ENCODE measurements at places on chromosomes 11 and 22.

DNA sequence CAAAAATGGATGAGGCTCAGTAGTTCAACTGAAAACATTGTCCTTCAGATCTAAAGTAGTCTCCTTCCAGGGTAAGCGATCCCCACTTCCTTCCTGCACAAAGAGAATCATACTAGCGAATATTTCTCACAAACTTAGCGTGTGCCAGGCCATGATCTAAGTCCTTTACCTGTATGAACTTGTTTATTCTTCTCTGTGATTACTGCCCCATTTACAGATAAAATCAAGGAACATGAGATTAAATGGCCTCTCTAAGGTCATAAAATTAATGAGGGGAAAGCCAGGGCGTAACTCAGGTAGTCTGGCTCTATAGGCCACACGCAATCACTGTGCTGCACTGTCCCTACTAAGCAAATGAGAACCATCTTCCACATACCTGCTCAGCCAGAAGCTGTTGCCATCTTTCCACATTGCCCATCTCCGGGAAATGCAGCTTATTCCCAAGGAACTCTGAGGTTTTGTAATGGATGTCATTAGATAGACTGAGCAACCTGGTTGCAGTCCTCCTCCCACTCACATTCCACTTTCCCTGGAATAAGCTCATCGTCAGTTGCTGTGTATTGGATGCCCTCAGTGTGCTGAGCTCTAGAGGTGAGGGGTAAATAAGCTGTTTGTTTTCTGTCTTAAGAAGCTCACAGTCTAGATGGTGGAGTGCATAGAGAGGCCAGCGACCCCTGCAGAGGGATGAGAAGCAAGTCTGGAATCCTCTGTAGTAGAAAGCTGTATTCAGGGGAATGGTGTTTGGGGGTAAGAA, 146.3 kb downstream of the SNX19 start:
- DNase-seq: no peak

DNA sequence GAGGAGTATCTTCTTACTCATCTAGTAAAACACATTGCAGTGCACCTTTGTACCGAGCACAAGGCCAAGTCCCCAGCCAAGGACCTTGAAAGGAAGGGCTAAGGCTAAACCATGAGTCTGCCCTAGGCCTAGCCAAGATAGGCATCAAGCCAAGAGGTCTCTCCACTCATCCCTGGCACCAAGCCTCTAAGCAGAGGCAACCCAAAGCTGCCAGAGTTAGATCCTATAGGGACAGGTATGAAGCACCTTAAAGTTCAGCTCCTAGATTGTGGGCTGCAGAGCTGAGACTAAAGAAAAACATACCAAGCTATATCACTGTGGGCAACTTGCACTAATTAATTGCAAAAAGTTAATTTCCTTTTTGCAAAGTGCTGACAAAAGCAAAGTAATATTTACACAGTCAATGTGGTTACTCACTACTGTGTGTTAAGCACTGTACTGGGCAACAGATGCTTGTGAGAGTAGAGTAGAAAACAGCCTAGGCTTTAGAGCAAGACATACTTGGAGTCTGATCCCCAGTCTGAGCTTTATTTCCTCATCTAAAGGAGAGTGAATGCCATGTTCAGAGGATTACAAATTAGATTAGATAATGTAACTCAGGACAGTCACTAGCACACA, 7.2 kb downstream of the COA4 start:
- no peak for DNase-seq

DNA sequence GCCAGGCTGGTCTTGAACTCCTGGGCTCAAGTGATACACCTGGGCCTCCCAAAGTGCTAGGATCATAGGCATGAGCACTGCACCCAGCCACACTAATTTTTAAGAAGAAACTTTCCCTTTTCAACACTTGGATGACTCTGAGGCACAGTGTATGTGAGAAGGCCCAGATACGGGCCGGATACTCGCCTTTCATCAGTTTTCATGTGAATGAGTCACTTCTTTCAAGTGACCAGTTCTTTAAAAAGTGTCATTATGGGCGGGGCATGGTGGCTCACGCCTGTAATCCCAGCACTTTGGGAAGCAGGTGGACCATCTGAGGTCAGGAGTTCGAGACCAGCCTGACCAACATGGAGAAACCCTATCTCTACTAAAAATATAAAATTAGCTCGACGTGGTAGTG, 120.8 kb downstream of the CTTN start:
- DNase-seq: no peak

- no peak for DNase-seq
Observed at GRCh38 chr11:29153078-29153477, 863.8 kb downstream of the KCNA4 start.

GRCh38 chr11:103544874-103545273, 435.6 kb downstream of the DYNC2H1 start:
- no peak for DNase-seq

DNA sequence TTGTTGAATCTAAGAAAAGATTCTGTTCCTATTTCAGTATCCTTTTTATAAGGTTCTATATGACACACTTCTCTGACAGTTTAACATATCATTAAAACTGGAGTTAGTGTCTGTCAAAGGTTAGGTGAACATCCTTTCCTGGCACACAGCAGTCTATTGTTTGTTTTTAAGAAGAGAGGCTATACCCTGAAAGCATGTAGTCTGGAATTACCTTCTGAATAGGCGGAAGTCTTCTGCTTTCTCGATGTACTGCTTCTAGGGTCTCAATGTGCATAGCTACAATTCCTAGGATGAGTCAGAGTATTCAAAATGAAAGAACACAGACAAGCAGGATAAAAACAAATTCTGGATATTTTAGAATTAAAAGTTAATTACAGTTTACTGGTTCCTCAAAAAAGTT, 188.6 kb downstream of the SWAP70 start:
- no peak for DNase-seq

DNA sequence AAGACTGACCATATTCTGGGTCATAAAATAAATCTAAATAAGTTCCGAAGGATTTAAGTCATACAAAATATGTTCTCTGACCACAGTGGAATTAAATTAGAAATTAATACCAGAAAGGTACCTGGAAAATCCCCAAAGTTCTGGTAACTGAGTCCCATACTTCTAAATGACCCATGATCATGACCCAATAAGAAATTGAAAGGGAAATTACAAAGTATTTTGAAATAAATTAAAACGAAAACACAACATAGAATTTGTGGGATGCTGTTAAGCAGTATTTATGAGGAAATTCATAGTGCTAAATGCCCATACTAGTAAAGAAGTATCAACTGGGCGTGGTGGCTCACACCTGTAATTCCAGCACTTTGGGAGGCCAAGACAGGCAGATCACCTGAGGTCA, 23.4 kb upstream of the IL10RA start:
- DNase-seq: no peak

- no peak for DNase-seq
Observed at GRCh38 chr22:21641417-21641788, 699 bp upstream of the SDF2L1 start.

DNA sequence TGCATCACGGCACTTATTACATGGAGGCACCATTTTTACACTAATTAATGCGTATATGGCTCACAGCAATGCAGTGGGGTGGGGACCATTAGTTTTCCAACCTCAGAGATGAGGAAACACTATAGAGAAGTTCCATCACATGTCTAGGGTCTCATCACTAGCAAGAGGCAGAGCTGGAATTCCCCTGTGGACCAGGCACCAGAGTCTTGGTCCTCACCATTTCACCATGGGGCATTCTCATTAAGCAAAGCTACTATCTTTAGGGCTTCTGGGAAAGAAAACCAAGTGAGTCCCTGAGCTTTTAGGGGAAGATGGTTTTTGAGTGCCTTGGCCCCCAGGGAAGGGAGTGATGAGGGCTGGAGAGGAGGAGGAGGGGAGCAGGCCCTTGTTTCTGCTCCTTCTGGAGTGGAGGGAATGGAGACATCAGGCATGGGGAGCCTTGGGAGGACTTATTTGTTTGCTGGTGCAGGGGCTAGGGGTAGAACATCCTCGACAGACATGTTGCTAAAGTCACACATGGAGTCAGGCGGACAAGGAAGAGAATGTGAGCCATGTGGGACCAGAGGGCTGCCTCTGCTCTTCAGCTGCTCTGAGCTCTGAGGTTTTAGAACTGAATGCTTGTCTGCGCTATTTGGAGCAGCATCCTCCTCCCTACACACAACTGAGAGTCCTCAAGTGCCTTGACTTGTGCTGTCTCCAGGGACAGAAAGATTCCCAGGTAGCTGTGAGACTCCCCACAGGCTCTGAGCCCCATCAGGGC, 40.3 kb upstream of the ZBED5 start:
- DNase-seq: no peak

DNA sequence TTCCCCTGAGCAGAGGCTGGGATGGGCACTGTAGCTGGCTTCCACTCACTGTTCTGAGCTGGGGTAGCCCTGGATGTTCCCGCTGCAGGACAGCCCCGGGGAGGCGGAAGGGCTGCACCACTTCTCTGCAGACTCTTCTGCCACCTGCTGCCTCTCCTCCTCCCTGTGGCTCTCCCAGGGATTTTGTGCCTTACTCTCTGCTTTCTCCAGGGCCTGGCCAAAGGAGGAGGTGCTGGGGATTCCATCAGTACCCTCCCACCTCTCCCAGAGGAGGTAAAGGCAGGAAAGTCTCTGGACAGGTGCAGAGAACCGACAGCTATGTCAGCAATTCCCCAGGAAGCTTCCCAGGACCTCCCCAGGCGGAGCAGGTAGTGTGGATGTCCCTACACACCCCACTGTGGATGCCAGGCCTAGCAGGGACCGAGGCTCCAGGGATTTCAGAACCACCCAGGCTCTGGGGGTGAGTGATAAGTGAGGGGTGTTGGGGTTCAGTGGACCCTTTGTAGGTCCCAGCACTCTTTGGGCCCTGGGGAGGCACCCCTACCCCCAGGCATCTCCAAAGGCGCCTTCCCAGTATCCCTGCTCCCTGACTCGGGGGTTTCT, 11.3 kb downstream of the DUSP8 start:
- DNase-seq: no peak

DNA sequence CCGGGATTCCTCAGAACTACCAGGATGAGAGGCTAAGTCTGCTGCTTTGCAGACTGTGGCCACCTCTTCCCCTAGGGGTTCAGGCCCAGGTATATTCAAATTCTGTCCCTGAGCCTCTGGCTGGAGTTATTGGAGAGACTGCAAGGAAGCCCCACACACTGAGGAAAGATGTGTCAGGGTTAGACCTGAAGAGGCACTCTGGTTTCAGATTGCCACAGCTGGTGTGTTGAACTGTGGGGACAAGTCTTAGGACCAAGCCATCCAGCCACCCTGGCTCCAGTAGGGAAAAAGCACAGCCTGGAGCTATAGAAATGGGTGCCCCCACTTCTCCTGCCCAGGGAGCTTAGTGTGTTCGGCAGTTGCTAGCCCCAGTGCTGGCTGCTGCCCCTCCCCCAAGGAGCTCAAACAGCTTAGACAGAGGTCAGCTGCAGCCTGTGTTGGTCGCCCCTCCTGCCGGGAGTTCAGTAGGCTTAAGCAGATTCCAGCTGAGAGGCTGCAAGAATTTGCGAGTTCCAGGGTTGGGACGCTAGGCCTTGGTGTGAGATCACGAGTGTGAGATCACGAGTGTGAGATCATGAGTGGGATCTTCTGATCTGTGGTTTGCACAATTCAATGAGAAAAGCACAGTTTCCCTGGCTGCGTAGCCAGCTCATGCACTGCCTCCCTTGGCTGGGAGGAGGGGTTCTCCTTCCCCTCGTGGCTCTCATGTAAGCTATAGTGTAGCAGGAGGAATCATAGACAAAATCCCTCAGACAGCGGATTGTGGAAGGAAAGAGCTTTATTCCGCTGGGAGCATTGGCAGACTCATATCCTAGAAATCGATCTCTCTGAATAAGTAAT, 552.1 kb upstream of the CHORDC1 start:
- no peak for DNase-seq

GRCh38 chr11:65132988-65133700, 1.2 kb downstream of the SYVN1 start:
- no peak for DNase-seq

- no peak for DNase-seq
Observed at GRCh38 chr22:19168088-19168890, 10.2 kb downstream of the SLC25A1 start.

Data from HFF-Myc (cell line).